Activated CD8-positive, alpha-beta memory T cell treated with anti-CD3 and anti-CD28 coated beads, Interleukin-2, amount 10 ng/mL, durations not matched to agents 7 days and 5 days (primary cell): ENCODE measurements at places on chromosomes 12 and 14. TPM values are rescaled to one million over a fixed set of nuclear protein-coding genes. Genes with fewer than 3 reads are reported as not detected.

Gene C14orf39
- not detected for total RNA-seq

Gene ADAM21
- total RNA-seq, result 0.07 TPM

DNA sequence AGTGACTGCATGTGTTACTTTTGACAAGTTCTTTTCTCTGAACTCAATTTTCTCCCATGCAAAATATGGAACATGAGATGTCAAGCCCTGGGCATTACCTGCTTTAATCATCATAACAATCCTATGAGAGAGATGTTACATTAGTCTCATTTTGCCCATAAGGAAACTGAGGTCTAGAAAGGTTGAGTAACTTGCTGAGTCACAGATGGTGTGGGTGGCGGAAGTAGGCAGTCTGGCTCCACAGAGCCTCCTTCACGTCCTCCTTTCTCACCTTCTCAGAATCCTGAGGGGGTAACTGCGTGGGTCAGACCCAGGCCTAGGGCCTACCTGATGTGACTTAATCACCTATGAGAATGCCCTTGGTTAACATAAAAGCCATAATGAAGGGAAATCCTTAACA, 50.7 kb downstream of the TMTC1 start:
- no peak overlapping the region for H3K4me3 ChIP-seq
- H3K4me1 ChIP-seq, result peaks cover 2% of the 10 kb centered on the region
- DNase-seq, result no peak
- no peaks in the 10 kb centered on the region for H3K27me3 ChIP-seq

GRCh38 chr12:89183985-89184435, 168.3 kb downstream of the DUSP6 start:
- H3K4me3 ChIP-seq, result no peak overlapping the region
- no peaks in the 10 kb centered on the region for H3K27me3 ChIP-seq
- peaks cover 40% of the 10 kb centered on the region for H3K36me3 ChIP-seq

GRCh38 chr12:52207895-52208294, 16.1 kb upstream of the KRT80 start:
- H3K4me3 ChIP-seq, result no peak overlapping the region
- H3K36me3 ChIP-seq, result no peaks in the 10 kb centered on the region
- peaks cover 11% of the 10 kb centered on the region for H3K27me3 ChIP-seq
- H3K27ac ChIP-seq, result no peak overlapping the region
- H3K4me1 ChIP-seq, result no peaks in the 10 kb centered on the region
